ENCODE measurements at places on chromosomes 12 and 14.

GRCh38 chr14:100654814-100655740 is 67.9 kb upstream of the BEGAIN start:
- DNase-seq: no peak

DNA sequence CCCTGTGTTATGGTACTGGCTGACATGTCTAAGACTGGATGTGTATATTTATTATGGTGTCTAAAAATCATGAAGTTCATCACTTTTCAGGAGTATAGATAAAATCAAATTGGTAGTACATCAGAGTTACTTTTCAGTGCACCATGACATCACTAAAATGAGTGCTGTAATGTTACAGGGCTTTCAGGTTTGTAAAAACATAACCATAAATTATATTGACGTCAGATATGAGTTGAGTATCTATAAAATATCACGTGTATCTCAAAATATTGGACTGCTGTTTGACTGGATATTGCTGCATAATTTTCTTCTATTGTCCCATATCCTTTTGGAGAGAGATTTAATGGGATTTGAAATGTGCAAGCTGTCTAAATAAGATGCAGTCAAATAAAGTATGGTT is 22.0 kb downstream of the NAA30 start:
- DNase-seq: no peak

GRCh38 chr14:74660167-74660566 is 48.1 kb upstream of the LTBP2 start:
- DNase-seq: no peak

DNA sequence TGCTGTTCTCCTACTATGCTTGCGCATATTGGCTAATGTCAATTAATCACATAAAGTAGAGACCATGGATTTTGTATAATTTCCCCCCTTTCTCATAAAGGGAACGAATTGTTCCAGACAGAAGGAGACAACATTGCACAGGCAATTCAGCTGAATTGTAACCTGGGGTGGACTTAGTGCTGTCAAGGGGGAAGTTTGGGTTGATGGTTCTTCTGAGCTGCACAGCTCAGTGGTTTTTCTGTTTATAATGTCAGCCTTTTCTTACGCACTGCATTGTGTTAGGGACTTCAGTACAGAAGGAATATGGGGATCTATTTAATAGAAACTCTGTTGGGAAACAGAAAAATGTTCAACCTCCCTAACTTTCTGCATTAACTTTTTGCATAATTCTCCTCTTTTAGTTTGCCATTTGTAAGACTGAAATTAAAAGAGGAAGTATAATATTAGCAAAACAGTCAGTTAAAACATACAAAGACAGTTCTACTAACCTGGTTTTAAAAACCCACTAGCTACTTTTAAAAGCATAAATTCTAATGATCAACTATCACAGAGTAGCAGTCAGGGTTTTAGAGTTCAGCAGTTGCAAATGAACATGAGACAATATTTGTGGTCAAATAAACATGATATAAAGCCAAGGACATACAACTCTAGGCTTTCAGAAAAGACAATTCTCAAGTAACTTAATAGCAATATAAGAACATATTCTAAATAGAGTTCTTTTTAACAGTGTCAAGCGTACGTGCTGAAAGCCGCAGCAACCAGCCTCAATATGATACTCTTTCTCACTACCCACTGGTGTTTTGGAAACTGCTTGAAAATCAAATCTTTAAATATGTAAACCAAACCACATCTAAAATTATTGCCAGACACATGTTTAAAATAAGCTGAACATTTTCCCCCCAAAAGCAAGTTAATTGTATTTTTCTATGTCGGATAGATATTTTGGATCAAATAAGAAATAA is 393.0 kb downstream of the FSCB start:
- no peak for DNase-seq

DNA sequence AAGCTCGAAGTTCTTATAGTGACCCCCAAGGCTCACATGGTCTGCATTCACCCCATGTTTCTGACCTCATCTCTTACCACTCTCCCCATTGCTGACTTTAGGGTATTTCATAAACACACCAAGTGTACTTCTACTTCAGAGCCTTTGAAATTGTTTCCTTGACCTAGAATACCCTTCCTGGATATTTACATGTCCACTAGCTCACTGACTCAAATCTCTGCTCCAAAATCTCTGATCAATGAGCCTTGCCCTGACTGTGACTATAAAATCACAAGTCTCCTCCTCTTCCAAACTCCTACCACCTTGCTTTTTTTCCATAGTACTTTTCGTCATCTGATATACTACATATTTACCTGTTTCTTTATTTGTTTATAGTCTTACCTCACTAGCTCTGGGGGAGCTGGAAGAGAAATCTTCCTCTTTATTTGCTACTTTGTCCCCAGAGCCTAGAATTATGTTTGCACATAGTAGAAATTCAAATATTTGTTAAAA is 105.1 kb downstream of the RMST start:
- no peak for DNase-seq

- DNase-seq: peak; percentile 45
Observed at GRCh38 chr12:79689477-79690141, 1.2 kb downstream of the PAWR start.

GRCh38 chr12:122527478-122527944 is 462 bp downstream of the KNTC1 start:
- peak; percentile 10 for DNase-seq

GRCh38 chr12:57604454-57604991 is at the start of gene DTX3:
DTX3 (plus strand) TSS chr12:57604824; CDS start chr12:57606518, 1,694 bp downstream.
- DNase-seq: peak; percentile 36

DNA sequence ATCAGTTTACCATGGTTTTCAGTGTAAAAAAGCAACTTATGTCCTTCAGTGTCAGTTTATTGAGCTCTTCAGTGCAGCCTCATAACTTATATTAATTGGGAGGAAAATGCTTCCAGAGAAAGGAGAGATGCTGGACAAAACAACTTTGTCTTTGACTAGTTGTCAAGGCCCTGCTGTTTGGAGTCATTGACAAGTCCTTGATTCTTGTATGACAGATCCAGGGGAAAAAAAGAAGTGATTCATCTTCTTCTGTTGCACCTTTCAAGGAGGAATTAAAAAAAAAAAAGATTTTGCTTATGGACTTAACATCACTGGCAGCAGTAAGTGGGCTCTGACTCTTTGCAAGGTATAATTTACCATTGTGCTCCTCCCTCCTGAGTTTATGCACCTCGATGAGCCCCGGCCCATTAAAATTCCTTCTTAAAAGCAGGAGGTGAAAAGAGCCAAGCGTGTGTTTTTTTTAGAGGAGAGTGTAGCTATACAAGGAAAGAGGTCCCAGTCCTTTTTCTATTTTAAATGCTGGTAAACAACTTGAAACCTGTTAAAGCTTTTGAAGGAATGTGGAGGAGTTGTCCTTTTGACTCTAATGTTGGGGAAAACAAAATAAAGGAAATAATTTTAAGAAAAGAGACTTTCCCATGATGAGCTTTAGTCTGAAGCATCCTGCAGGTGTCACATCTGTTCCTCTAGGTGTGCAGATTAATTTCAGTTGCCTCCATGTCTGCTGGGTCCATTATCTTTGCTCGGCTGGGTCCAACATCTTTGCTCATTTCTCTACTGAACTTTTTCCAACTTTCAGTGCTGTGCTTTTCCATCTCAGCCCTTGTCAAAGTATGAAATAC is 431.6 kb downstream of the RAD51B start:
- no peak for DNase-seq

DNA sequence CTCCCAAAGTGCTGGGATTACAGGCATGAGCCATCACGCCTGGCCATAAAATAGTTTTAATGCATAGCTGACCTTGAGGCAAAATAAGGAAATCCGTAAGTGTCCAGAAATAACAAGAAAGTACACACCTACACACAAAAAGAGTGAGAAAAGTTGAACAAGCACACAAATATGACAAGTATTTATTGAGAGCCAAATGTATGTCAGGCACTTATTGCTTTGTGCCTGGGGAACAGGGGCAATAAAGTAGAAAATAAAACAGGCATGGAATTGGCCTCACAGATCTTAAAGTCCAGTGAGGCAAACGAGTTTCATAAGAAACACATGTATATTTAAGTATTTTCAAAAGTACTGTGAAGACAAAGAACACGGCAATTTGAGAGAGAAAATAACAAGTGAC is 103.7 kb downstream of the ERGIC2 start:
- DNase-seq: peak; percentile 56

DNA sequence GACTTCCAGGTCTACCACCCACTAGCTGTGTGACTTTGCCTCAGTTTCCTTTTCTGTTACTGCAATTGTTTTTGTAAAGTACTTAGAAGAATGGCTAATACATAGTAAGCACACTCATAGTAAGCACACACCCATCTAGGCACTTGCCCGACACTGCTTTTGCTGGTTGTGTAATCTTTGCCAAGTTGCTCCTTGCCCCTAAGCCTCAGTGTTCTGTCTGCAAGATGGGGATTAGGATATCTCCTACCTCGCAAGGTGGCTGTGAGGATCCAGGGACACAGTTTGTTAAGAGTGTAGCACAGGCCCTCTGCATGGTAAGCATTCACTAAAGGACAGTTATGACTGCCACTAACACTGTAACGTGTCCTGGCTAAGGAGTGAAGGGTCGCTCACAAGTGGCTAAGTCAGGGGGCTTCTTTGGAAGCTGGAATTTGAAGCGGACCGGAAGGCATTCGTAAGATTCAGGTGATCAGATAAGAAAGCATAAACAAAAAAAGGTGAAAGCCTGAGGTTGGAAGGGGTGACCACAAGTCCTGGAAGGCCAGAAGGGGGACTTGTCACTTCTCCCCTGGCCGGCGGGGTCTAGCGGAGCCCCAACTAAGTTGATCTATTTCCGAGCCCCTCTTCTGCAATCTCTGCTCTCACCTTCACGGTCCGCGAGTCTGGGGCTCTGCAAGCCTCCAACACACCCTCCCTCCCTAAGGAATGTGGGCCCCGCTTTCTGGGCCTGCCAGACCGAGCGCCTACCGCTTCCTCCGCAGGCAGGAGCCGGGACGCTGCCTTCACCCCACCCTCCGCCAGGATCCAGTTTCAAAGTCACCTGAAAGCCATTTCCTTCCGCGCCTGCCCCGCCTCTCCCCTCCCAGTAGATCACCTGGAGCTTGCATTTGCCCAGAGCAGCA is 1.5 kb upstream of the PLEKHG3 start:
- no peak for DNase-seq

GRCh38 chr12:45458238-45458637 is 242.3 kb downstream of the ANO6 start:
- DNase-seq: no peak

GRCh38 chr14:68787092-68787992 is 5.5 kb downstream of the ZFP36L1 start:
- DNase-seq: no peak

- no peak for DNase-seq
Observed at GRCh38 chr12:22881878-22882385, 257.0 kb downstream of the ETNK1 start.

DNA sequence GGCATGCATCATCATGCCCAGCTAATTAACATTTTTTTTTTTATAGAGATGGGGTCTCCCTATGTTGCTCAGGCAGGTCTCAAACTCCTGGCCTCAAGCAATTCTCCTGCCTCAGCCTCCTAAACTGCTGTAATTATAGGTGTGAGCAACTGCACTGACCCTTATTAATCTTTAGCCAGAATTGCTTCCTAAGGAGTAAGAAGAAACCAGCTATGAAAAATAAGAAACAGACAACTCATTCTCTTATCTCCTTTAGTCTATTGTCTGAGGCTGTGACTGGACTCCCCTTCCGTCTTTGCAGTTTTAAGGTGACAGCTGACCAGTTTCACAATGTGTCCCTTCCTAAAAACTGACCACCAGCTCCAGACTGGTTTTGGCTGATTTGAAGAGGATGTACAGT is 52.4 kb downstream of the EMP1 start:
- DNase-seq: no peak

DNA sequence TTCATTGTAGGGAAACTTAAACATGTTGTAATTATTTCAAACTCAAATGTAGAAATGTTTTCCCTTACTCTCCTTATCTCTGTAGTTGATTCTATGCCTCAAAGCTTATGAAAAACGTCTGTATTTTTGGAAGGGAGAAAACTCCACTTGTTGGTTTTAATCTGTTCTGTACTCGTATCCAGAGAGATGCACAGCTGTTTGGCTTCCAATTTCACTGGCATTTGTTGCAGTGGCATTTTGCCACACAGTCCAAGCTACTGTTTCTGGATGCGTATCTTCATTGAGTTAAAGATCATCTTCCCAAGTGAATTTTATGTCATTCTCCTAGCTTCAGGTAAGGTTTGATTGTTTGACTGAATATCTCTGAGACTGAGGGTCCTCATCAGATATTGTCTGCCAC is 481.4 kb downstream of the TRHDE start:
- no peak for DNase-seq
